ENCODE measurements at places on chromosomes 2 and 18.

- no peak for DNase-seq
These were observed 26.4 kb downstream of the SKA1 start for GRCh38 chr18:50401295-50401694.

- no peak for DNase-seq
These were observed 157 bp downstream of the PTGR3 start for GRCh38 chr18:75208836-75209128.

DNA sequence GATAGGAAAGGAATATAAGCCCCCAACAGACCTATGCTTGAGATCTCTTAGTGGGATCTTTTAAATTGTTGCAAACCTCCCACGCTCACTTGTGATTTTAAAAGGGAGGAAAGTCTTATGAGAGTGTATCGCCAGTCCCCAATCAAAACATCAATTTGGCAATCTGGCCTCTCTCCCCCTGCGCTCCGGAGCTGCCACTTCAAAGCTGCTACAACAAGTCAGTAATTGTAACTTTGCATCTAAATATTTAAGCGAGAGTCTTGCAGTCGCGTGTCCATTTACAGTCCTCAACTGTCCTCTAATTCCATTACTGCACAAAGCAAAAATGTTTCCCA is 8.4 kb downstream of the PAX3 start:
- DNase-seq = no peak

GRCh38 chr18:76130845-76131244 is 364.2 kb downstream of the ZNF516 start:
- DNase-seq = no peak

DNA sequence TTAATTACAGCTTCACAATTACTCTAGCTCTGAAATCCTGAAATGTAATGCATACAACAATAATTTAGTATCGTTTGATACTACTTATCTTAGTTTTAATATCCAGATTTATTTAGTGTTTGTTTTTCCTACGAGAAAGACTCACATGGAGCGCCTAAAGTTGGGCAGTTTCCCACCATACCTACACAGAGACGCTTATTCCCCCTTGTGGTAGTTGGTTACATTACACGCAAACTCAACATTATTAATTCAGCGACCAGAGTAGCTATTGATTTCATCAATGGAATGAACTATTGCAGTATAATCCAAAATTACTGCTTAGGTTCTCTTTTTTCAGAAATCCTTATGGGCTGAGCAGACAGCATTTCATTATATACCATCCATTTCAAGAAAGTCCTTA is 164.0 kb upstream of the REG3G start:
- peak; percentile 42 for DNase-seq

DNA sequence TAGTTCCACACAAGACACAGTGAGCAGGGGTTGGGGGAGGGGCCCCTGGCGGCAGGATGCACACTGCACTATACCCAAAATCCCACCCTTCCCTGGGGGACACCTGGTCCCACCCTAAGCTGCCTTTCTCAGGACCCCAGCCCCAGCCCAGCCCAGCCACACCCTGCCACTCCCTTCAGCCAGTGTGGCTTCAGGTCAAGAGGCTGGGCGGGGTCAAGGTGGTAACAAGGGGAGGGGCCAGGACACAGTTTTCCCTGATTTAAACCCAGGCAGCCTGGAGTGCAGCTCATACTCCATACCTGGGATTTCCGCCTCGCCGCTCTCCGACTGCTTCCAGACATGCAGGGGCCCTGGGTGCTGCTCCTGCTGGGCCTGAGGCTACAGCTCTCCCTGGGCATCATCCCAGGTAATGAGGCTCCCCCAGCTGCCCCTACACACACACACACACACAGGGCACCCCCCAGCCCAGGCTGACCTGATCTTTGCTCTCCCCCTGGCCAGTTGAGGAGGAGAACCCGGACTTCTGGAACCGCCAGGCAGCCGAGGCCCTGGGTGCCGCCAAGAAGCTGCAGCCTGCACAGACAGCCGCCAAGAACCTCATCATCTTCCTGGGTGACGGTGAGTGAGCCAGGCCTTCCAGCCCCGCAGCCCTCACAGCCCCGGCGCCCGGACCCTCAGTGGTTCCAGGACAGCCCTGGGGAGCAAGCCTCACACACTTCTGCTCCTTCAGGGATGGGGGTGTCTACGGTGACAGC is at the start of gene ALPG:
ALPG (plus strand) TSS at position 289 of the 755 bp plus-strand sequence; CDS start at position 340, 51 bp downstream.
- no peak for DNase-seq

DNA sequence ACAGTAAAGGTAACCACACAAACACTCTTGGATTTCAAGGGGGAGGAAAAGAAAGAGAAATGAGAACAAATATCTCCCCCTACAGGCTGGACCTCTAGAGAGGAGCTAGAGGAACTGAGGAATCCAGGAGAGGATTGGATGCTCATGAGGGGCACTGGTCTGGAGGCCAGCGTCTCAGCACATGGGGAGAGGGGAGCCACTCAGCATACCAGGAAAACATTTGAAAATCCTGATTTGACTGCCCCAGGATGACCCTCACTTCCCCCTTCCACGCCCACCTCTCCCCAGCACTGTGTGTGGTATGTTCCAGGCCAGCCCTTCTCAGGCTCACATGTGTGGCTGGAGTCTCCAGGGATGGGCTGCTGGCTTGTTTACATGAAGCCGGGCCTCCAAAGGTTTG is 396.8 kb upstream of the ID2 start:
- DNase-seq = no peak

GRCh38 chr18:28757466-28758008 is 580.6 kb upstream of the CDH2 start:
- DNase-seq = no peak

DNA sequence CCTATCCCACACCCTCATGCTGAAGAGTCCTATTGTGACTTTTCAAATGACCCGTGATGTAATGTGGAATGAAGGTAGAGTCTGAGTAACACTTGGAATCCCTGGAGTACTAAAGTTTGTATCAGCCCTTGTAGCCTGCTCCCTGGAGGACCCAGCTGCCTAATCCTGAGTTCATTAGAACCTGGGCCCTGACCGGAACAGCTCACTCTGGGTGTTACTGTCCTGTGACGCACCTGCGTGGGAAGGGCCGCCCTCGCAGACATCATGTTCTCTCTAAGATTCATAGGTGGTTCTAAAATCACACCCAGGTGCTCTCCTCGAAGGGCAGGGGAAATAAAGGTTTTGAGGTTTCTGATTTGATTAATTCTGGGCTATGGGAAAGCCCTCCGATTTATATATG is 62.3 kb downstream of the NCK2 start:
- no peak for DNase-seq

GRCh38 chr2:178917555-178917954 is 110.3 kb upstream of the TTN start:
- DNase-seq = no peak

DNA sequence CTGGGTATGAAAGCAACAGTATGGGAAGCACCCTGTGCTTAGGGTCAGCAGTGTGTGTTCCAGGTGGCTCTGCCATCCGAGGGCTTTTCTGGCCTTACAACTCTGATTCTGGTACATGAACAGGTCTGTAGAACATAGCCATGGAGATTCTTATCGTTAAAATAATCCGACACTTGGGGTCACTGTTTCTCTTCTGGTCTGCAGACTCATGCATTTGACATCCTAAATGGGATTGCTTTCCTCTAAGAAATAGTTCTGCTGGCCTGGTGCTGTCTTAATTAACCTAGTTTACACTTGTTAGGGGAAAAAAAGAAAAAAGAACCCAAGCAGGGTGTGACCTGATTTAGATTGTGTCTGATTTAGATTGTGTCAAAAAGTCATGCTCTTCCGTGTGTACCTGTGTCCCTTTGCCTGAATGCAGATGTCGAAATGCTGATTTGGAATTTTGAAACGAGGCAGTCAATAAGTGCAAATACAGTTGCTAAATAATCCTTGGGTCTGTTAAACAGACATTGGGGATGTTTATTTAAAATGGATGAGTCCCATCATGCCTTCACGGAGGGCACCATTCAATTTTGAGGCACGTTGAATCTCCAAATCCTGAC is 59.6 kb downstream of the TRPM8 start:
- peak; percentile 27 for DNase-seq

DNA sequence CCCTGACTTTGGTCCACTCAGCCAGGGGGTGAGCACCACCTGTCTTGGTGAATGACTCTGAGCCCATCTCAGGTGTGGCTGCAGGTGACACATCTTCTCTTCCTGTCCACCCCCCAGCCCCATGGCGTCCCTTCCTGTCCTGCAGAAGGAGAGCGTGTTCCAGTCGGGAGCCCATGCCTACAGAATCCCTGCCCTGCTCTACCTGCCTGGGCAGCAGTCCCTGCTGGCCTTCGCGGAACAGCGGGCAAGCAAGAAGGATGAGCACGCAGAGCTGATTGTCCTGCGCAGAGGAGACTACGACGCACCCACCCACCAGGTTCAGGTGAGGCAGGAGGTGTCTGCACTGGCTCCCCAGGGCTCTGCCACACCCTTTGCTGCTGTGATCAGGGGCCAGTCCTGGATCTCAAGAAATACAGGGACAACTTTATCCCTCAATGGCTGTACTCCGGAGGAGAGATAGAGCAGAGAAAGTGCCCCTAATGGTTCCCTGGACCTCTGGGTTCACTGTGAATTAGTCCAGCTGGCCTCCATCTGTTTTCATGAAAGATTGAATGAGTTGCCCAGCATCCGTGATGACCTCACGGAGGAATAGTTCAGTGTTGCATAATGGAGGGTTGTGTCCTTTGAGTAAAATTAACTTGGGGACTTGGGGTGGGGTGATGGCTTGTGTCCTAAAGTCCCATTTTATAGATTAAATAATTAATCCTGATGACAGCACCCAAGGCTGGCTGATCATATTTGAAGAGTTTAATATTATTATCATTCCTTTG is at the start of gene NEU2:
NEU2 (plus strand) TSS at position 122 of the 770 bp plus-strand sequence; CDS start at position 122, 0 bp downstream.
- no peak for DNase-seq

- peak; percentile 67 for DNase-seq
These were observed 685 bp downstream of the SMAD4 start for GRCh38 chr18:51030537-51031258.

- no peak for DNase-seq
These were observed 233.7 kb downstream of the LOXHD1 start for GRCh38 chr18:46423226-46423805.

- DNase-seq = no peak
These were observed 44.8 kb downstream of the ASAP2 start for GRCh38 chr2:9251154-9252001.

DNA sequence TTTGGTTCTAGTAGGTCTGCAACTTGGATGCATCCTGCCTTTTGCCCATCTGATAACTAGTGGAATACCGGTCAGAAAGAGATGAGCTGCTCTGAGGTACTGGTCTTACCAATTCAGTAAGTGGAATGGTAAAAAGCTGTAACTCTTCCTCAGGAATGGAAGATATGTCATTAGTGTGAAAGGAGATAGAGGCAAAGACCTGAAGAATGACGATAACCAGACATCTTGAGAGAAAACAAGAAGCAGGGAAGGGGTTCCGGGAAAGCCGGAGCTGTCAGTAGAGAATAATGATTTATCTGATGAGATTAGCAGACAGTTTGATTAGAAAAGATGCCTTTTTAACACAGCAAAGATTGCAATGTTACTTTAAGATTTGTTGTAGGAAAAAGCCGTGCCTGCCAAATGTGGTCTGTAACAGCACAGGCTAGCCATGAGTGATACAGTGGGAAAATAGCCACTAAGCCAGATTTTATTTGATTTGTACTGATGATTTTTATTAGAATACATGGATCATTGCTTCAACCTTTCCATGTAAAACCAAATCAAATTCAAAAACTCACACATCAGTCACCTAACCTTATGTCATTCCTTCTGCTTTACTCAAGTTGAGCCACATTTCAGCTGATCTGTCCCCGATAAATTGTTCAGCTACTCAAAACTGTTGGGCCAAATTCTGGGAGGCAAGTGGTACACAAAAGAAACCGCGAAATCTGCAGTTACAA is 110.0 kb downstream of the TCF4 start:
- DNase-seq = peak; percentile 80

- DNase-seq = no peak
These were observed 33.7 kb downstream of the SLC20A1 start for GRCh38 chr2:112679484-112679883.

DNA sequence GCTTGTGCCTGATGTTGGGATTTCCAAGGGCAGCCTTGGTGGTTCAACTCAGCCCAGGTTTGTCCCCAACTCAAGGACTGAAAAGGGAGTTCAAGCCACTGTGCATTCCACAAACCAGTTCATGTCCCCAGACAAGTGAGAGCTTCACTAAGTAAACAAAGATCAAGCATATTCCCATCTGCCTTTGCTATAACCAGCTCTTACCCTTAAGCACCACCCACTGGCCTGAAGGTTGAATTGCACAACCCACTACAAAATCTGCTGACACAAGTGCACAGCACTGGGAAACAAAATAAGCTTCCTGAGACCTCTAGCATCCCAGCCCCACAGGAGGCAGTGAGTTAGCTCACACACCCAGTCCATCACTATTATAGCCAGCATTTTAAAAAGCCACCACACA is 516.7 kb downstream of the NR4A2 start:
- DNase-seq = peak; percentile 63

DNA sequence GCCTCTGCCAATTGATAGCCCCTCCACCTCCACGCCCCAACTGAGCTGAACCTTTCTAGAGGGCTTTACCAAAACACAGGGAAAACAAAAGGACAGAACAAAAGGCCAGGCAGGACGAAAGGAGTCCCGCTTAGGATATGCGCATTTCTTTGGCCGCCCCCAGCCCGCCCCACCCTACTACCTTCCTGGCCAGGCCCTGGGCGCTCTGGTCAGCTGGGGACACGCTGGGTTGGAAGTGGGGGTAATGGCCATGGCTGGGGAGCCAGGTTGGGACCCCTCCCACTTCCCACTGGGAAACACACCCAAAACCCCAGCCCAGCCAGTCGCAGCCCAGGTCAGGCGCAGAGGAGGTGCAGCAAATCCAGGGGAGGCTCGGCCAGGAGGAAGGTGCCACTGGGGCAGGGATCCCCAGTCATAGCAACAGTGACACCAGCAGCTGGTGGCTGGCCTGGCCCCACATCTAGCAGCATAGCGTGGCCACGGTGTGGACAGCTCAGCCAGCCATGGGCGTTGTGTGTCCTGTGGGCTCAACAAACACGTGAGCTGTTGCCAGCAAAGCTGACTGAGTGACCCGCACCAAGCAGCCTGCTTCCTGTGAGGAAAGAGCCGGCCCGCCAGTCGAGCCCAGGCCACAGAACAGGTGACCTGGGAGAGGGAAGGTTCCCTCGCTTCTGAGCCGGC is 24.6 kb upstream of the B3GNT7 start:
- no peak for DNase-seq

GRCh38 chr2:176167398-176167797 is 10.3 kb downstream of the HOXD3 start:
- no peak for DNase-seq

DNA sequence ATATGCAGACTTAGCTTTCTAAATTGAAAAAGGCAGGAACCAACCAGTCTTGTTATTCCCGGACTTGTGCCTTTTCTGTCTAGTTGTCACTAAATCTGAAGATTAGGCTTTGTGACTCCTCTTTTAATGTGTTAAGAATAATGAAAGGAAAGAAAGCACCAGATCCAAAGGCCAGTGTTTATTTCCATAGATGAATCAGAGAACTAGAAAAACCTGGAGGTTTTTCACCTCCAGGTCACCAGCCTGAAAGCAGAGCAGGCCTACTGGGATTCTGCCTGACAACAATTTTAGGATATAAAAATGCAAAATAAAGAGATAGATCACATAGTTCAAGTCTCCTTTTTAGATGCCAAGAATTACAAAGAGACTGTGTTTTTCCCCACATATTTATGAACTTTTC is 160.4 kb downstream of the GULP1 start:
- no peak for DNase-seq

GRCh38 chr2:214088536-214088935 is 322.3 kb upstream of the VWC2L start:
- DNase-seq = no peak
